ENCODE measurements at places on chromosomes 6 and 20. TPM values are rescaled to one million over a fixed set of nuclear protein-coding genes. Genes with fewer than 3 reads are reported as not detected.

The TFAP2D gene
- not detected for total RNA-seq

The BMP5 gene
- not detected for total RNA-seq

The SLX4IP gene
- 3.2 TPM for total RNA-seq

The DNPH1 gene
- 168 TPM for total RNA-seq

The SEMG1 gene
- not detected for total RNA-seq

The NOTCH4 gene
- total RNA-seq = 1.4 TPM

All from myometrial cell (primary cell).